Activated naive CD4-positive, alpha-beta T cell treated with anti-CD3 and anti-CD28 coated beads, Interleukin-2, amount 50 U/mL, for 72 hours (primary cell): ENCODE measurements at places on chromosomes 4 and X.

DNA sequence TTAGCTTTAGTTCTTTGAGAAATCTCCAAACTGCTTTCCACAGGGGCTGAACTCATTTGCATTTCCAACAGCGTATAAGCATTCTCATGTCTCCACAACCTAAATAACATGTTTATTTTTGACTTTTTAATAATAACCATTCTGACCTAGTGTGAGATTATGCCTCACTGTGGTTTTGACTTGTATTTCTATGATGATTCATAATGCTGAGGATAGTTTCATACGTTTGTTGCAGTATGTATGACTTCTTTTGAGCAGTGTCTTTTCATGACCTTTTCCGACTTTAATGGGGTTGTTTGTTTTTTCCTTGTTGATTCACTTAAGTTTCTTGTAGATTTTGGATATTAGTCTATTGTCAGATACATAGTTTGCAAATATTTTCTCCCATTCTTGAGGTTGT, 1833.0 kb upstream of the PCDH10 start:
- no peak for DNase-seq

- DNase-seq, result no peak
Measured at GRCh38 chrX:154030266-154030665, 10.6 kb upstream of the IRAK1 start.

- no peak for DNase-seq
Measured at GRCh38 chrX:39998636-39999406, 98.9 kb downstream of the BCOR start.

DNA sequence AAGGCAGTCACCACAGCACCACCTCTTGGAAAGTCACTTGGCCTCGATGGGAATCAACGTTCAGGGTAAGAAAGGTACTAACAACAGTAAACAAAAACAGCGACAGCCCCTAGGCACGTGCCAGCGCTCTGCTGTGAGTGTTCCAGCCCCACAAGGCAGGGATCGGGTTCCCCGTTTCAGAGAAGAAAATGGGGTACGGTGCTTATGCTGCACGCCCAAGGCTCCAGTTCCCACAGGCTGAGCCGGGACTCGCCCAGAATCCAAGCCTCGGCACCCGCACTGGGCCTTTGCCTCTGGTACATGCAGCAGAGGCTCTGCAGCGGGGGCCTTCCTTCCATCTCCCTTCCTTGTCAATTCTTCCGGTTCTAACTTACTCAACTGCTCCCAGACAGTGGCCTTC, 37.3 kb downstream of the WDR1 start:
- no peak for DNase-seq

- no peak for DNase-seq
Measured at GRCh38 chr4:185011408-185011807, 6.9 kb upstream of the HELT start.

GRCh38 chr4:75673027-75673958, at the start of gene G3BP2:
Gene G3BP2 (minus strand): TSS chr4:75673411. CDS start chr4:75662025, 11,386 bp downstream.
- peak; percentile 98 for DNase-seq

DNA sequence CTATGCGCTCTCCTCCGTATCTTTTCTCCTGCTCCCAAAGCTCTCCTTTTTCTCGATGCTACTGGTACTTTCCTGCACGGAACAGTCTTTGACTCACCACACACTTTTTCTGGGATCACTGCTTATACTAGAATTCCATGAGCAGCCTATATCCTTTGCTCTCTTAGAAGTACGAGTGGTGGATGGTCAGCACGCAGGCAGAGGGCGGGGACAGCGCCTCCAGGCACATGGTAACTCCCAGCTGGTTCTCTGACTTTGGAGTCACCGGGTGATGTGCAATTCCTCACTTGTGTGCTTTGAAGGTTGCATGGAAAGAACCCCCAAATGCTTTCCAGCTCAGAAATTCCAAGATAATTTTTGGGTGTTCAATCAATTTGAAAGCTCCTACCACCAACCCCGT, 56.0 kb downstream of the STX18 start:
- DNase-seq, result no peak

DNA sequence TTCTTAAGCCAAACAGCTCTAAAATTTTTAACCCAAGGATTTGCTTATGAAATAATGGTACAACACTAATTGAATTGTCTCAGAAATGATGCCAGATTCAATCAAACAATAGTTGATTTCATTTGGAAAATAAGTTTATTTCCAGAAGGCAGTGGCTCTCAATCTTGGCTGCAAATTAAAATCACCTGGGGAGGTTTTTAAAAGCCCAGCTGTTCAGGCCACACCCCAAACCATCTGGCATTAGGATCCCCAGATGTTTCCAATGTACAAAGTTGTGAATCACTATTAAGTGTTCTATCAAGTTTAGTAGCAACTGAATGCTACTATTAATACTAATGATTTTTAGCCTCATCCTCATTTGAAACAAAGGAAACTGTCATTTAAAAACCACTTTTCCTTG, 22.2 kb downstream of the TMEM184C start:
- DNase-seq, result no peak
